SK-N-DZ (cell line): ENCODE measurements at places on chromosomes 16 and 17.

DNA sequence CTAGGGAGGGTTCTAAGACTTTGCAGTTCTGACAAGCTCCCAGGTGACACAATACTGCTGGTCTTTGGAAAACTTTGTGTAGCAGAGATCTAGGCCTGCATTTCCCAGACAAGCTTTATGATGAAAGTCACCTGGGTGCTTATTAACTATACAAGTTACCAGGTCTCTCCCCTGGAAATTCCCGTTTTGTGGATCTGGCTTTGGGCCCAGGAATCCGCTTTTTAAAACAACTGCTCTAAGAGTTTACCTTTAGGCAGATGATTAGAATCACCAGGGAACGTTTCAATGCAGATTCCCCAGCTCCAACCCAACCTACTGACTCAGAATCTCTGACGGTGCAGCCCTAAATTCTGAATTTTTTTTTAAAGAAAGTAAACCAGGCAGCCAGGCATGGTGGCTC lies 36.3 kb downstream of the MYH3 start:
- no peak for DNase-seq

DNA sequence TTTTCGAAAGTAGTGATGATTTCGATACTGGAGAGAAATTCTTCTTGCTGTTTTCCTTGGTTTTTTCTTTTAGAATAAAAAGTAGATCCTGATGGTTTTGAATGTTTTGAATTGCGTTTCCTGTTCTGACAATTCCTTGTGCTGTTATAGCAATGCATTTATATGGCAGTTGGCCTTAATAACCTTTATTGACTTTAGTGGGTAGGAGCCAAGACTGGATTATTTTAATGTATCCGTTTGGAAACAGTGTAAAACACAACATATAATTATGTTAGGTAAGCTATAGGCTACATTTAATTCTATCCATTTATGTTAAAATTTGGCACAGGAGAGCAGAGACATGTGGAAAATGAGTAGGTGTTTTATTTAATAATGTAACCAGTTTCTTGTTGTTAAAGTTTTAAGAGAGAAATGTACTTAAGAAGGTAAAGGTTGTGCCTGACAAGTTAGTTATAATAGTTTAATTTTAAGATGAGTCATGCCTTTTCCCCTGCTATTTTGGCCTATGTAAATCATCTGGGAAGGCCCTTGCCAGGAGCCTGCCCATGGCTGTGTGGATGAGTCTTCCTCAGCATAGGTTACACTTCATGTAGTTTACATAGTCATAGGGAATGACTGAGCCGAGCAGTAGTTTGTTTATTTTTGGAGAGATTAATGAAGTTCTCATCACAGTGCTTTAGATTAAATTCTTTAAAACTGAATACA lies 189.9 kb downstream of the FTO start:
- DNase-seq, result no peak

DNA sequence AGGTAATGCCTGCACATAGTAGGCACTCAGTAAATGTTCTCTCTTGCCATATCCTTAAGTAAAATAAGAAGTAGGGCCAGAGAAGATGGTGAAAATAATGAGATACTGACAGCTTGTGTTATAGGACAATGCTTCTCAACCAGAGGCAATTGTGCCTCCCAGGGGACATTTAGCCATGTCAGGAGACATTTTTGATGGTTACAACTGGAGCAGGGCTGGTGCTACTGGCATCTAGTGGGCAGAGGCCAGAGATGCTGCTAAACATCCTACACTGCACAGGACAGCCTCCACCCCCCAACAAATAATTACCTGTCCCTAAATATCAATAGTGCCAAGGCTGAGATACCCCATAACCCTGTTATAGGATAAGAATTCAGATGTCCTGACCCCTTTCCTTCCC lies 1.7 kb downstream of the RAD51D start:
- DNase-seq, result no peak

- no peak for DNase-seq
Observed at GRCh38 chr17:39641883-39642282, 4.9 kb downstream of the STARD3 start.

DNA sequence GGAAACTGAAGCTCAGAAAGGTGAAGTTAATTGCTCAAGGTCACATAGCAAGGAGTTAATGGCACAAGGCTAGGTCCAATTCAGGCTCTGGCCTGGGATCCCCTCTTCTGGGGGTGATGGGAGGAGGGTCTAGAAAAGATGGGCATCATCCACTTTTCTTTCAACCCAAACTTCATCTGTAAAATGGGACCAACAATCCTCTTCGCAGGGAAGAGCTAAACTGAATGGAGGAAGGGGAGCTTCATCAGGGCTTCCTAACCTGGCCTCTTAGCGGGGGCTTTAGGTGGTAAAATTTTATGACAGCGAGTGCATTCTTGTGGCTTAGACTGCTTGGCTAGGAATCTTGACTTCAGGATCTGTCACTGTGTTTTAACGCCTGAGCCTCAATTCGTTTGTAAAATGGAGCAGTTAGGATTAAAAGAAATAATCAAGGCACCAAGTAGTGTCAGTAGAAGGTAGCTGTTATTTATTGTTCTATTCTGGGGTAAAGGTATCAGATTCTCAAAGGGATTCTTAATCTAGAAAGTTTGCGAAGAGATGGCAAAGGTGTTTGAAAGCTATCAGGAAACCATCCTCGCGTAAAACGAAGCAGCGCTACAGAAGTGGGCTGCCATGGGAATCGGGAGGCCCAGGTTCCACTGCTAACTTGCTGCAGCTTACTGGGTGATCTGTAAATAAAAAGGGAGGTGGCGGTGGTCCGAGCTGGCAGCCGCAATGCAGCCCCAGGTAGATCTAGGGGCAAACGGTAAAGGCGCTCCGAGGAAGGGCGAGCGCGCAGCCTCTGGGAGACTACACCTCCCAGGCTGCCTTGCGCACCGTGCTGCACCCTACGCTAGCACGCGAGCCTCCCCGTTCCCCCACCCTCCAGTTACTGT lies 1.5 kb upstream of the SRCAP start:
- no peak for DNase-seq

- DNase-seq, result no peak
Observed at GRCh38 chr17:41223821-41224220, 2.6 kb upstream of the KRTAP9-2 start.

DNA sequence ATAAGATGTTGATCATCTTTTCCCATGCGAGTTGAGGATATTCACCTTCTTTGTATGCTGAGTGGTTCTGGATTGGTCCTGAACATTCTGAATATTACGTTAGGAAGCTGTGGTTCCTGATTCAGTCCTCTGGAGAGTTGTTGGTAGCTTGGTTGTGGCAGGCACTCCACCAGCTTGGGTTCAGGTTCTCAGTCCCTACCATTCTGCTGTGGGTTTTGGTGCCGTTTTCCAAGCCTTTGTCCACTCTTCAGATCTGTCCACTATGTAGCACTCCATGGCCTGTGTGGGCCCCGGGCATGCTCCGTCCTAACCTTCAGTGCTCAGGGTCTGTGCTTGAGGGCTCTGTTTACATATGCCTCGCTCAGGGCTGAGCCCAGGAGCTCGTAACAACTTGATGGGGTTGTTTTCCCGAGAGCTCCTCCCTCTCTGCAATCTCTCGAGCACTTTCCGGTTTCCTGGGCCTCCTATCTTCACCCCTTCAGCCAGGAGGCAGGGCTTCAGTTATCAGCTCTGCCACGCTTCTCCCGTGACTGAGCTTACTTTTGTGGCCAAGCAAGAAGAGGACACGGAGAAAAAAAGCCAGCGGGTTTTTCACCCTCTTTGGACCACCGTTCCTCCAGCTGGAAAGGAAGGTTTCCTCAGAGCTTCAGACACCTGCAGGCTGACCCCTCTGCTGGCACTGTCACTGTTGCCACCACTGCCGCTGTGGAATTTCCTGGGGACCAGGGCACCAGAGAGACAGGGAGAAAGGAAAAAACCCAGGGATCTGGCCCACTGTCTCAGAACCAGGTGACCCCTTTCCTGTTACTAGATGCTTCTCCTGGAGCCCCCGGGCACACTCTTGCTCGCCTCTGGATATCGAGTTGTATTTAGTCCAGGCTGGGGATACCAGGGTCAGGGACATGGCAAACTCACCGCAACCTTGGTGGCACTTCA lies 19.6 kb downstream of the KIAA0513 start:
- DNase-seq, result no peak

- no peak for DNase-seq
Observed at GRCh38 chr16:31861455-31861854, 12.2 kb upstream of the ZNF267 start.

DNA sequence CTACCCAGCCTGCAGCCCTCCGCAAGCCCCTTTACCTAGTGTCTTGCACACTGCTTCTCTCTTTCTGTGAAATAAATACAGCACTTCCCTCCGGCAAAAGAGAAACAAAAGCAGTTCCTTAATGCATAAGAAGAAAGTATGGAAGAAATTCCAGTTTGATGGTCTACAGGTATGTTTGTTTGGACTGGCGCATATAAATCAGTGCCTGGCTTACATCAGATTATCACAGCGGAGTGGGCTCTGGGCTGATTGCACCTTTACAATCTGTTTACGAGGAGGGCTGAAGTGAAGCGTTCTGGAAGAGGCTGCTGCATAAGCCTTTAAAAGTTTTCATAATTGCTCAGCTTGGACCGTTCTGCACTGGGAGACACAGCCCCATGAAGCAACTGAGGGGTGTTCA lies 153.5 kb upstream of the FOXF1 start:
- DNase-seq, result no peak

- no peak for DNase-seq
Observed at GRCh38 chr17:6948562-6948961, 47.3 kb upstream of the ALOX12 start.

- DNase-seq, result no peak
Observed at GRCh38 chr16:83136419-83136818, 509.6 kb downstream of the CDH13 start.

DNA sequence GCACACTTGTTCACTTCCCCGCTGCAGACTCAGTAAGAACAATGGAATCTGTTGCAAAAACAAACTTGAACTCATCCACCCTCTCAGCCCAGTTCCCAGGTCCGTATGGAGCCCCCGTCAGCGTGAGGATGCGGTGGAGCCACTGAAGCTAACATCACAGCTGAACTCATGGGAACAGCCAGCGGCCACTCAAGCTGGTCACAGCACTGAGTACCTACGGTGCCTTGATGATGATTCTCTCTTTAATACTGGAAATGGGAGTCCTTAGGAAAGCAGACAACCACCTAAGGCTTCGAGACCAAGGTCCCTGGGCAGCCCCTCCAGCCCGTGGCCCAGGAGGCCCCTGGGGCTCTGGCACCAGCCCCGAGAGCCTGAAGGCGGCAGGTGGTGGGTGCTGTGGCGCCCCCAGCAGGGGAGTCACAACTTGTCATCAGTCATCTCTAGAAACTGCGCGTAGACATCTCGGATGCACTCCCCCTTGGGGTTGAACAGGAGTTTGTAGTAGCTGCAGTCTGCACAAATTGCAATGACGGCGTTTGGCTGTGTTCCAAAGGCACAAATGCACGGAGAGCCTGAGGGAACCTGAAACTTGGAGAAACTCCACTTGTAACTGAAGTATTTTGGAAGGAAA lies 31.0 kb upstream of the RHOT1 start:
- DNase-seq, result peak; percentile 74

GRCh38 chr16:57764341-57765159 lies 29.0 kb downstream of the KATNB1 start:
- DNase-seq, result peak; percentile 67

GRCh38 chr17:8913091-8913490 lies 45.6 kb upstream of the PIK3R6 start:
- no peak for DNase-seq

DNA sequence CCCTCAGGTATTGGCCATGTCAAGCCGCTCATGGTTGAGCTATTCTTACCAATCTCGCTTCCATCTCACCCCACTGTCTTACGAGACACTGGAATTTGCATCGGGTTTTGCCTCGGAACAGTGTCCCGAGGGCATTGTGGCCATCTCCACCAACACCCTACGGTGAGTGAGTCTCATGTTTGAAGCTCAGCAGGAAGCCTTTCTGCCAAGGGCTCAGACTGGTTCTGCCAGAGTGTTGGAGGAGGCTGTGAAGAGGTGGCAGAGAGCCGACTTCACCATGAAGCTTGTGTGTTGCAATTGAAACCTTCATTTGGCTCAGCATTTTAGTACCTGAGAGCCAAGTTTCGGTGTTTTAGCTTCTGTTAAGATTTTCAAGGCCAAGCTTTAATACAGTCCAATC lies 38.0 kb downstream of the SF3B3 start:
- DNase-seq, result no peak

- DNase-seq, result no peak
Observed at GRCh38 chr17:5418858-5419355, 555 bp downstream of the NUP88 start.

- DNase-seq, result no peak
Observed at GRCh38 chr17:63181856-63182255, 215.8 kb downstream of the TANC2 start.

GRCh38 chr17:8632061-8632460 lies 1.5 kb upstream of the MYH10 start:
- DNase-seq, result no peak

- no peak for DNase-seq
Observed at GRCh38 chr17:58920773-58921172, 165.1 kb downstream of the PPM1E start.

DNA sequence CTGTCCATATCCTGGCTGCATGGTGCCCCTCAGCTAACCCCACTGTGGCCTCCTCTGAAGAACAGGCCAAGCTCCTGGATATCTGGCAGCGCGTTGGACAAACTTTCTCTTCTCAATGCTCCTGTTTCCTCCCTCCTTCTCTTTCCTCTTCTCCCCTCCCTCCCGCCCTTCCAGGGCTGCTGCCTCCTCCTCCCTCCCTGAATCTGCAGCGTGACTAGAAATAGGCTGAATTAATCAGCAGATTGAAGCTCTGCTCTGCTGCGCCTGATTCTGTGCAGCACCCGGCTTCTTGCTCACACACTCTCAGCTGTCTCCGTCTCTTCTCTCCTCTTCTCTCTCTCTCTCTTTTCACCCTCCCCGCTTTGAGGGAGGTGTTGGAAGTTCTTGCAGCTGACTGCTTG lies 19.8 kb downstream of the TMEM94 start:
- DNase-seq, result no peak

DNA sequence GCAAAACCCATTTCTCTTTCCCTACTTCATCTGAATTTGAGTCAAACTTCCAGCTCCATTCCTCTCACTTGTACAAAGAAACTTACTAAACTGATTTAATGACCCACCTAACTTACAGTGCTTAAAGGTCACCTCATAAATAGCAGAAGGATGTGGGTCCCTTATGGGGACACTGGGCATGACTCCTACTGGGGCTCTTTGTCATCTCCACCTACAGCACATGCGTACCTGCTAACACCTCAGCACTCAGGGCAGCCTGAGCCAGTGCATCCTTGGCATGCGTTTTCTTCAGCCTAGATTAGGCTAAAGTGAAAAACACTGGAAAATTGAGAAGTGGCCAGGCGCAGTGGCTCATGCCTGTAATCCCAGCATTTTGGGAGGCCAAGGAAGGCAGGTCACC lies 63.2 kb downstream of the HELZ start:
- no peak for DNase-seq

DNA sequence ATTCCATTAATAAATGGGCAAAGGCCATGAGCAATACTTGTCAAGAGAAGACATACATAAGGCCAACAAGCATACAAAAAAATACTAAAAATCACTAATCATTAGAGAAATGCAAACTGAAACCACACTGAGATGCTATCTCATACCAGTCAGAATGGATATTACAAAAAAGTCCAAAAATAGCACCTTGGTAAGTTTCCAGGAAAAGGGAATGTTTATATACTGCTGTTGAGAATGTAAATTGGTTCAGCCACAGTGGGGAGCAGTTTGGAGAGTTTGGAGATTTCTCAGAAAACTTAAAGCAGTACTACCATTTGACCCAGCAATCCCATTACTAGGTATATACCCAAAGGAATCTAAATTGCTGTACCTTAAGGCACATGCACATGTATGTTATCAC lies 467.7 kb downstream of the CDH11 start:
- DNase-seq, result no peak

- DNase-seq, result no peak
Observed at GRCh38 chr16:1427473-1428461, 3.1 kb upstream of the PERCC1 start.

GRCh38 chr16:11585460-11586377 lies 1.0 kb downstream of the LITAF start:
- no peak for DNase-seq
